ENCODE measurements at places on chromosomes 1 and 21. TPM values are rescaled to one million over a fixed set of nuclear protein-coding genes. Genes with fewer than 3 reads are reported as not detected.

CRNN gene
- total RNA-seq, result not detected

DNA sequence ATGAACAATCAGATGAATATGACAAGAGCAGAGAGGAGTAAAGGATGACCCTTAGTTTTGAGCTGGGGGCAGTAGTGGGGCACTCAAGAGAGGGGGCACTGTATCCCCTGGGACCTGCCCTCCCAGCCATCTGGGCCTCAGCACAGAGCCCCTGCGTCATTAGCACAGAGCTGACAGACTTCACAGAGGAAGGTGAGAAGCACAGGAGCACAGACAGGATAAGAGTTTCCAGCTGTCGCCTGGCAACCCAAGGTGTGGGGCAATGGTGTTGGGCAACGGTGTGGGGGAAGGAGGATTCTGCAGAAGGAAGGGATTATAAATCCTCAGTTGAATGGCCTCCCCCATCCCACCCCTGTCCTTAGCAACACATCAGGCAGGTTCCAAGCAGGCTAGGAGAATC is 30.2 kb downstream of the RAB3B start:
- DNase-seq, result no peak

DNA sequence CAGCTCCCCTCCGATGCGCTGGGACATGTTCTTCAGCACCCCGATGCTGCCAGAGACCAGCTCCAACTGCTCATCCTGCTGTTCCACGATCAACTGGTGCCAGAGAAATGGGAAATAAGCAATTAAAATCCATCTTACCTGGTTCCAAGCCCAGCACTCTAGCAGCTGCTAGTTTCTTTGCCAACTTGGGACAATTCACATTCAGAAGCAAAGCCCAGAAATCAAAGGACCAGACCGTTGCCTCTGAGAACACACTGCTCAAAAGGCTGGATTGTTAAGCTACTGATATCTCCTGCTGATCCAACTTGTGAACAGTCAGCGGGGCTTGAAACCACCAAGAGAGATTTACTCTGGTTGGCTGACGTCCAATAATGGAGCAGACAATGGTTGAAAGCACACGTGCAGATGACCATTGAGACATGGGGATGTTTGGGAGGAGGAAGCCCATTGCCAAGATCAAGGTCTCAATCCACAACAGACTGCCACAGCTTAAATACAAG is 34.4 kb downstream of the STX6 start:
- DNase-seq, result no peak

DNA sequence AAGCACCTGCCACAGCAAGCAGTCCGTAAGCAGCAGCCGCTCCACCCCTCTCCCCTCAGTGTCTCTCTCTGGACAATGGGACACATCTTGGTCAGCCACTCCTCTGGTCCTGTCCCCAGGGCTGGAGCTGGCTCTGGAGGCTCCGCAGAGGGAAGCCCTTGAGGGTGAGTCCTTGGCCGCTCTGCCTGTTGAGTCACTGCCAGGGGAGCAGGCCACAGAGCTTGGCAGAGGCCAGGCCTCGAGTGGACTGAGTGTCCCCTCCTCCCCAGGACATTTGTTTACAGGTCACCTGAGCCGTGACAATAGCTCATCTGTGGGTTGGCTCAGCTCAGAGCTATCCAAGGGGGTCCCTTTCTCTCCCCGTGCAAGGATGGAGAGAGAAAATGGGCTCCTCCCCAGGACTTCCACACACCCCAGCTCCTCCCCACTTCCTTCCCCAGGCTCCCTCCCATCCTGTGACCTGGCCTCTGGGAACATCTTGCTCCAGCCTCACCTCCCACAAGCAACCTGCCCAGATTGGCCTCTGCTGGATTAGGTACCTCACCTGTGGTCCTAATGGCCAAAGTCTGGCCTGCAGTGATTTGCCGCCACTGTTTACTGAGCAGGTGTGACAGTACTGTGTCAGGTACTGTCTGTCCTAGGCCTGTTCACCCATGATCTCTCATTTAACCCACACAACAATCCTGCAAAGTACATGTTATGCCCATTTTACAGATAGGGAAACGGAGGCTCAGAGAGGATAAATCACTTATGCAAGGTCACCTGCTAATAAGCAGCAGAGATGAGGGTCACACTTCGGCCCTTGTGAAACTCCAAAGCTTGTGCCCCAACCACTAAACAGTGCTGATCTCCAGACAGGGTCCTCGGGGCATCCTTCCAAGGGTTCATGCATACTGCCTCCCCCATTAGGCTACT is 4.8 kb downstream of the FAM131C start:
- DNase-seq, result no peak

- no peak for DNase-seq
Measured at GRCh38 chr1:33469691-33470090, 2.8 kb upstream of the ZSCAN20 start.

PRMT2 gene
- 157 TPM for total RNA-seq

DNA sequence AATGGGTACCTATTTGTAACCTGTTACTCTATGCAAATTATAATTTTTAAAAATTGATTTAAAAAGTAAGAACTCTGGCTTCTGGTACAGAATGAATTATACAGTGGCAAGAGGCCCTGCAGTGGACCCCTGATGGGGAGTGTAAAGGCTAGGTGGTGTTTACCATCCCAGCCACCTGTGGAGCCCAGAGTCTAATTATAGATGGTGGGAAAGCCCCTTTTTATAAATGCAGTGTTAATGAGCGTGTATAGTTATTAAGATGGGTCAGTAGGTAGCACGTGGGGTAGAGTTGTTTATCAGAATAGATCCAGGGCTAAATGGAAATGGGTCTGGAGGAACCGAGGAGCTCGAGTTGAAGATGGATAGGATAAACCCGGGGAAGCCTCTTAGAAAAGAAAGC is 13.9 kb upstream of the PRELP start:
- DNase-seq, result no peak

IL20 gene
- not detected for total RNA-seq

MSH4 gene
- 0.67 TPM for total RNA-seq
